Thoracic aorta (tissue), 2 donors: ENCODE measurements at places on chromosomes 6 and 20.

GRCh38 chr20:25508083-25508770, 77.1 kb downstream of the NINL start:
- peak; percentile 22 for DNase-seq
- H3K36me3 ChIP-seq = peaks cover 40% of the 10 kb centered on the region
- H3K4me1 ChIP-seq = peaks cover 6% of the 10 kb centered on the region
- H3K4me3 ChIP-seq = no peak overlapping the region

- H3K4me1 ChIP-seq = no peaks in the 10 kb centered on the region
- H3K27ac ChIP-seq = no peak overlapping the region
- H3K27me3 ChIP-seq = no peaks in the 10 kb centered on the region
- no peaks in the 10 kb centered on the region for H3K36me3 ChIP-seq
These were observed 139.9 kb upstream of the TSHZ2 start for GRCh38 chr20:52832151-52832774.

DNA sequence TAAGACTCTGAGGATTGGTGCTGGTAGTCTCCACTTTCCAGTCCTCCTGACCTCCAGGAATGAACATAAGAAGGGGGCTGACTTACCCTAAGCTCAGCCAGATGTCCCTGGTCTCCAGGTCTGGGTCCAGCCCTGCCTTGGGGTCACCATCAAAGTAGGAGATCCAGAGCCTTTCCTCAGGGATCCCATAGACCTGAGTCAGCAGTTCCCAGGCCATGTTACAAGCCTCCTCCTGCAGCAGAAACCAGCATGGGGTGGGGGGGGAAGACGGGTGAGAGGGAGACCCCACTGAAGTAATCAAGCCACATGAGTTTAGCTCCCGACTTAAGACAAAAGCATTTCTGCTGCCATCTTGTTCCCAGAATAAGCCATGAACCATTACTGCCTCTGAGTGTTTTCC, 1.8 kb downstream of the AARS2 start:
- H3K27ac ChIP-seq = no peak overlapping the region
- DNase-seq = no peak
- H3K27me3 ChIP-seq = no peaks in the 10 kb centered on the region
- H3K4me1 ChIP-seq = peaks cover 6% of the 10 kb centered on the region
- H3K4me3 ChIP-seq = no peak overlapping the region

DNA sequence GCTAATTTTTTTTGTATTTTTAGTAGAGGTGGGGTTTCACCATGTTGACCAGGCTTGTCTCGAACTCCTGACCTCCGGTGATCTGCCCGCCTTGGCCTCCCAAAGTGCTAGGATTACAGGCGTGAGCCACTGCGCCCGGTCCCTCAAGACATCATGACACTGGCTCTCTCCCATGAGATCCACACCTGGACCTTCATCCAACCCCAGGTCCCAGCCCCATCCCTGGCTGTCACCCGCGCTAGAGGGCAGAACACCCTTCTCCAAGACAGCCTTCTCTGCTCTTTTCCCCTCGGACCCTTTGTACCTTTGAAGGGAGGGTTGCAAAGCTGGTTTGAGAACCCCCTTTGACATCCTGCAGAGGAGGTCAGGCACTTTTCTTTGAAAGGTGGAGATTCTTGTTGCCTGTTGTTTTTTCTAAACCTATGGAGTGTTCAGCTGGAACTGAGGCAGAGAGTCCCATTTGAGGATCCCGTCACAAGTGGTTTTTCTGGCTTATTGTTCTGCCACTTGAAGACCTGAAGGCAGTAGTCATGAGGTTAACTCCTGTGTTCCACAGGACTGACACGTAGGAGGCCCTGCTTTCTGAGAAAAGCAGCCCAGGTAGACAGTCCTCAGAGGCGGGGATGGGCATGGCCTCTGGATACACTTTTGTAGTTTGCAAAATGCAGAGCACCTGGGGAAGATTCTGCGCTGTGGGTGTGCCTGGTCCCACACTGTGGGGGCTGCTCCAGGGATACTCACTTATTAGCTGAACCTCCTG, 171.1 kb upstream of the SNX9 start:
- H3K36me3 ChIP-seq = peaks cover 5% of the 10 kb centered on the region
- no peak overlapping the region for H3K27ac ChIP-seq
- peaks cover 5% of the 10 kb centered on the region for H3K4me1 ChIP-seq
- H3K27me3 ChIP-seq = no peaks in the 10 kb centered on the region
- no peak for DNase-seq

GRCh38 chr6:87483929-87484328, 11.2 kb downstream of the SLC35A1 start:
- H3K4me3 ChIP-seq = no peak overlapping the region
- DNase-seq = no peak
- no peaks in the 10 kb centered on the region for H3K36me3 ChIP-seq
- no peak overlapping the region for H3K27ac ChIP-seq
- no peaks in the 10 kb centered on the region for H3K27me3 ChIP-seq
